DMS153 (cell line): ENCODE measurements at places on chromosomes 6 and 20.
A peak's percentile ranks its signal among the peaks of the same experiment; 100 is the strongest.

GRCh38 chr6:15088904-15089568, 156.8 kb upstream of the JARID2 start:
- DNase-seq, result peak; percentile 30

DNA sequence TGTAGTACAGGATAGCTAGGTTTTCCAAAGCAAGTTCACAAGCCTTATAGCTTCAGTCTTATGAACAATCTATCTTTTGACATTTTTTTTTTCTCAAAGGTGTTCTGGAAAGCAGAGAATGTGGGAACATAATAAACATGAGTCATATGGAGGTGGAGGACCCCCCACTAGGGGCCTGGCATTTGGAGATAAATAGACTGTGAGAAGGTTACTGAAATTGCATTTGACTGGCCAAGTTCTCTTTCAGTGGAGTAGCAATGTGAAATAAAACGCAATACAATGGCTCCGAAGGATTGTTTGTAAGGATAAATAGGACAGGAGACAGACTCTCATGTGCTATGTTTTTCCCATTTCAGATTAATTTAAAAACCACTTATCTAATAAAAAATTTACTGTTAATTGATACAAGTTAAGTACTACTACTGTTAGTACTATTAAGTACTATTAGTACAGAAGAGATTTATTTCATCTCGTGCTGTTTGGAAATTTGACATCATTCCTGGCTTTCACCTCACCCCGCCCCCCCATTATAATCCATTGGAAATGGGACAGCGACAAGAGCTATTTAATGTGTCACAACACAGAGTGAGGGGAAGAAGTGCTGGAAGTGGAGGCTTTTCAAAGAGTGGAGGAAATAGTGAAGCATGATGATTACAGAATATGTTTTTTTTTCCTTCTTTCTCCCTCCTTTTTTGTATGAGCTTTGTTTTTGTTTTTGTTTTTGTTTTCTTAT, 122.6 kb upstream of the ID4 start:
- no peak for DNase-seq

GRCh38 chr20:37808233-37809070, 94.5 kb upstream of the VSTM2L start:
- no peak for DNase-seq

- no peak for DNase-seq
Observed at GRCh38 chr6:96394727-96395126, 126.9 kb upstream of the UFL1 start.

- peak; percentile 58 for DNase-seq
Observed at GRCh38 chr6:31497531-31498476, at the start of gene MICB. TSS of gene MICB (plus strand) at chr6:31498145. CDS start at chr6:31498194, 49 bp downstream.

- no peak for DNase-seq
Observed at GRCh38 chr6:20589266-20589665, 55.0 kb downstream of the CDKAL1 start.

DNA sequence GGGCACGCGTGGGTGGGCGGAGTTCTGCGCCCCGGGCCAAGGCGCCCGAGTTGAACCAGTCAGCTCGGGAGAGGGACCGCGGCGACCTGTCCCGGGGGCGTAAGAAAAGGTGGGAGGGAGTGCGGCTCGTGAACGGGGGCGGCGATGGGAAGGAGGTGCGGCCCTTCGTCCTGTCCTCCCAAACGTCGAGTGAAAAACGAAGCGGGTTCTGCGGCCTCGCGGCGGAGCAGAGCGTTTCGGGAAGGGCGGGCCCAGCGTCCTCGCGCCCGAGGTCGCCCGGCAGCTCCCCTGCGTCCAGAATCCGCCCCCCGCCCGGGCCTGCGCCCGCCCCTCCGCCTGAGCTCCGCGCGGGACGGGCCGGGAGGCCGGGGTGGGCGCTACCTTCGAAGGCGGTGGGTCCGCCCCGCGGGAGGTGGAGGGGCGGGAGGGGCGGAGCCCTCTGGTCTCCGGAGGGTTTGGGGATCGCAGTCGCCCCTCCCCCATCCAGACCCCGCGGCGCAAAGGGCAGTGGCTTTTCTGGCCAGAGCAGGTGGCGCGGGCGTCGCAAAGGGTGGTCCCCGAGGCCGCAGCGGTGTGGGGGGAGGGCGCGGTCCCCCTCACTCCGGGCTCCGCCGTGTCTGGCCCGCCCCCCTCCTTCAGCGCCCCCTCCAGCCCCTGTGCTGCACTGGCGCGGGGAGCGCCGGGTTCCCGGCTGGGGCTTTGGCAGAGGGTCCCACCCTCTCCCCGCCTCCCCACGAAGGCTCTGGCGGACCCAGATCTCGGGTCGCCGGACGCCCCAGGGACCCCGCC, 838 bp downstream of the STMN3 start:
- DNase-seq, result no peak

GRCh38 chr6:17986656-17987446, 584 bp downstream of the KIF13A start:
- DNase-seq, result no peak

DNA sequence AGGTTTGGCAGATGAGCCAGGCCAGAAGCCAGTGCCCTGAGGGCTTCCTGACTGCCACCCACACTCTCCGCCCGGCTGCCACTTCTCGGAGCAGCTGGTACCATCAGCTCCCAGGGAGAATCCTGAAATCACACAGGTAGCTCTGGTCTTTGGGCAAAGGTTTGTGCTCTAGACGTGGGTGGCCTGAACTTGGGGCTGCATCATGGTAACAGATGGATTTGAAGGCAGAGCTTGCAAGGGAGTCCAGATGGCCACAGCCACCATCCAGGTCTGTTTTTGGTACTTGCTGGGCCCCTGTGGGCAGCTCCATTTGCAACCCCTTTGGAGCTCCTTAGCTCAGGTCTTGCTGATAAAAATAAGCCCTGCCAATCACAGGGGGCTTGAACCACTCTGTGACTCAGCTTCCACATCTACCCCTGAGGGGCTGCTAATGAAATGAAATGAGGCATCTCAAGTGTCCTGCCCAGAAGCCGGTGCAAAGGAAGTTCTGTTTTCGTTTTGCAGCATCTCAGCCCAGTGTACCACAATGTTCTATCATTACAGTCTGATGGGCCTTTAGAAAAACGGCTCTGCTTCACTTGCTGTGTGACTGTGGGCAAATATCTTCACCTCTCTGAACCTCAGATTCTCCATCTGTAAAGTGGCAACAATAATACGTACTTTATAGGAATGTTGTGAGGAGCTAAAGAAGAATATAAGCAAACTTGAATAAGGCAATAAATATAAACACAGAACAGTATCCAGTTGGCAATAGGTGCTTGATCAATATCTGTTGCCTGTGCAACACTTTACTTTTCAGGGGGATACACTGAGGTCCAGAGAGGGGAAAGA, 25.1 kb upstream of the CDH22 start:
- no peak for DNase-seq
